Peyer's patch (tissue), 4 donors: ENCODE measurements at places on chromosomes 5 and 9. TPM values are rescaled to one million over a fixed set of nuclear protein-coding genes. Genes with fewer than 3 reads are reported as not detected.
A peak's percentile ranks its signal among the peaks of the same experiment; 100 is the strongest.

DNA sequence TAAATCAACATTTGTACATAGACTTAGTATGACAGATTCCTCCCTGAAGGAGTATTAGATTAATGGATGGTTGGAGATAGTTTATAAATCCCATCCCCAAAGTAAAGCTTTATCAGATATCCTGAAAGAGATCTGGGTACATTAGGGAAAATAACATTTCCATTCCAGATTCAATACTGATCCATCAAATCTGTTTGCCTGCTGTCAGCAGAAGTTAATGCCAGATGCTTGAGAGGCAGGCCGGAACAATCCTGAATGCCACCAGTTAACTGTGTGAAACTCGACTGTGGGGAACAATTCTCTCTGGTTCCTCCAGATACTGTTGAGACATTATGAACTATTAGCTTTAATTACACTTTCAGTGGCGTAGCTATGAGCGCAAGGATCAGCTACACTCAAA lies 1166.8 kb downstream of the MAT2B start:
- no peak for DNase-seq

- DNase-seq, result no peak
Observed at GRCh38 chr5:17306726-17307091, 89.3 kb downstream of the BASP1 start.

GRCh38 chr9:87421734-87422133 lies 75.9 kb upstream of the DAPK1 start:
- no peak for DNase-seq

DNA sequence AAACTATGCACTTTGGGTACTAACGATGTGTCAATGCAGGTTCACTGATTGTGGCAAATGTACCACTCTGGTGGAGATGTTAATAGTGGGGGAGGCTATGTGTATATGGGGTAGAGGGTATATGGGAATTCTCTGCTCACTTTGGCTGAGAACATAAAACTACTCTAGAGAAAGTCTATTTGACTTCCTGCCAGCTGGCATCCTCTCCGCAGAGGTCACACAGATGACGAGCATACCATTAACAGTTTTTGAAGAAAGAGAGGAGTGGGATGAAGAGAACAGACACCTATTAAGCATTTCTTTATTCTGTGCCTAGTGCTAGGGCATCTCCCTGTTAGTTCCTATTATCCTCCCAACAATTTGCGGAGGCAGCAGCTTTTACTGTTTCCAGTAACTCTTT lies 58.4 kb upstream of the TRIM32 start:
- DNase-seq, result no peak

- no peak for DNase-seq
Observed at GRCh38 chr9:122088880-122089706, 4.0 kb downstream of the TTLL11 start.

DNA sequence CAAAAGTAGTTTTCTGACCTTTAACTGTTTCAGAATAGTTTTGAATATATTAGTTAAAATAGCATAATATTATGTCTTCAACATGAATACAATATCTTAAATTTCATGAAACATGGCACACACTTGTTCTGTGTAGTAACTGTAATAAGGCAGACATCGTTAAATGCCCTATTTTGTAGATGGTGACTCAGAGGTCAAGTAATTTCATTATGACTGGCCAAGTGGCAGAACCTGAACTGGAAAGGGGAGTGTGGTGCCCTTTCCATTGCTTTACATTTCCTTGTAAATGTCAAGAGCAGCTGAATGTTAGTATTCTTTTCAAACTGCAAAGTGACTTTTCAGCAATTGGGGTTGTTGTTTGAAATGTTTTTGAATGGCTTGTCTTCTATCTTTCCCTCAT lies 201.2 kb upstream of the CDKN2B start:
- no peak for DNase-seq

GRCh38 chr9:91914404-91914803 lies 35.6 kb downstream of the ROR2 start:
- peak; percentile 15 for DNase-seq

DNA sequence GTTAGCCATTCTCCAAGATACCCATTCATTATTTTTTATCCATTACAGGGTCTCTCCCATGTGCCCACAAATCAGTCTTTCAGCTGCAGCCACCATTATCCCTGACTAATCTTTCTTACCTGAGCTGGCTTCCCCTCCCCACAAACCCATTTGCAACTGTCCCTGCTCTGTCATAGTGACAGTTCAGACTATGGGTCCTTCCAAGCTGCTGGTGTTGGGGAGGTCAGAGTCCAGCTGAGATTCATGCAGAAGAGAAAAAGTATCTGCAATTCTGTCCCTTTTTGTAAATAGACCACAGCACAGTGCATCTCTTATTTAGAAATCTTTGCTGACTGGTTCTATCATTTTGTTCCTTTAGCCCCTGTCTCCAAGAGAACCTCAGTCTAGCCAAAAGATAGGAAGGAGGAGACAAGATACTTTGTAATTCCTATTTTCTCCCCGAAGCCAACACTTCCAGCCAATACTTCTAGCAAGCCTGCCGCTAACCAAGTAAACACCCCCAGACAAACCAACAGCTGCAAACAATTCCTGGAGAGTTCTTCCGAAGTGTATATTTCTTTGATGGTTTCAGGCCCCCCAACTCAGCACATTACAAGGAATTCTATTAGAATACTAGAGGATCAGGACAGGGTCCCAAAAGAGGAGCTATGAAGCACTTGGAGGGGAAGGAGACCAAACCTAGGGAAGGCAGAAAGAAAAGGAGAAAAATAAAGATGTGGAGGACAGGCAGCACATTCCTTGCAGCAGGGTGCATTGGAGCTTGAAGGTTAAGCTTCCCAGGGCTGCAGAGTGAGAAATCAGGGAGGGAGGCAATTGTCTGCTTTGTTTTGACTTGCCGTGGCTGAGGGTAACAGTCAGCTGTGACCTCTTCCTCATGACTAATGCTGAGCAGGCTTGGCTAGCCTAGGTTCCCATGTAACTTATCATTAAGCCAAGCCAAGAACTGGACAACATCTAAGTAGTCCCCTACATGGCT lies 148.5 kb downstream of the SGCD start:
- DNase-seq, result no peak

DNA sequence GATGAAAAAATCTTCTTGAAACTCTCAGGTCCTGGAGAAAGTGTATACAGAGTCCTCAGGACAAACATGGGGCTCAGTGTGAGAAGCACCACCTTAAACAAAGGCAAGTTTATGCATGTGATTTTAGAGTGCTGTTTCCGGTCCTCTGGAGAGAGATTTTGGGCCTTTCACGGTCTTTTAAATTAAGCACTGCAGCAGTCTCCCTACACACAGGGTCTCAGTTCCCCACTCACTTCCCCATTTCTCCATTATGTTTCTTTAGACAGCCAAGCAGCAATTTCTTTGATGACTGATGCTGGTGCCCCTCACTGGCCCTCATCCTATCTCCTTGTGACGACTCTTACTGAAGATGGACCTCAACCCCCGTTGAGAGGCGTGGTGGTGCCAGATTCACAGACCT lies 220.2 kb upstream of the CLINT1 start:
- no peak for DNase-seq

- DNase-seq, result no peak
Observed at GRCh38 chr9:100204796-100205195, 105.8 kb downstream of the INVS start.

DNA sequence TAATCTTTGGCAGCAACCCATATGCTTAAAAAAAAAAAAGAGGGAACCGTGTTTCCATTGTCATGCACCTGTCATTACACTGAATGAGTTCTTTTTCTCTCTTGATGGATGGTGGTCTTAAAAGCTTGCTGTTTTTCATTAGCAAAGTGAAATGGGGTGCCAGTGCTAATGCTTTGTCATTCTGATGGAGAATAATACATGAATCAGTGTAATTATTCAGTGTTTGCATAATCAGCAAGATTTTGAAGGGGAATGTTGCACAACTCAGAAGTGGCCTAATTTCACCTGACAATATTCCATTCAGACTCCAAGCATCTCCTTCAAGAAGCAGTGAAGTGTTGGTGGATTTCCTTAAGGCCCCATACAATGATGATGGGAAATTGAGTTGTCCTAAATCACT lies 38.1 kb downstream of the MAP1B start:
- DNase-seq, result no peak

The PCDHA4 gene
- not detected for total RNA-seq

The GARIN3 gene
- total RNA-seq, result not detected

The HEMGN gene
- total RNA-seq, result not detected
